HAP-1 (cell line): ENCODE measurements at places on chromosomes 5 and 9.

- DNase-seq: no peak
Measured at GRCh38 chr5:52748590-52748989, 39.1 kb upstream of the ITGA1 start.

DNA sequence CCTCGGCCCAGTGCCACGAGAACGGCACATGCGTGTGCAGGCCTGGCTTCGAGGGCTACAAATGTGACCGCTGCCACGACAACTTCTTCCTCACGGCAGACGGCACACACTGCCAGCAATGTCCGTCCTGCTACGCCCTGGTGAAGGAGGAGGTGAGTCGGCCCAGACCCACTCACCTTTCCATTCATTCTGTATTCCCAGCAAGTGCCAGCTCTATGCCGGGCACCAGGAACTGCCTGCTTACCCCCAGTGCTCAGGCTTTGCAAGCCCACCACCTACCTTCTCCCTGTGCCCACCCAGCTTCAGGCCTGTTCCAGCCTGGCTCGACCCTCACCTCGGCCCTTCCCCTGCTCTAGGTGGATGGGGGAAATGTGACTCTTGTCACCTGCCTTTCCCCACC, 26.6 kb upstream of the AIF1L start:
- no peak for DNase-seq

- no peak for DNase-seq
Measured at GRCh38 chr5:166581826-166582225, 1709.6 kb upstream of the WWC1 start.

GRCh38 chr5:108655750-108656450, 91.8 kb upstream of the FER start:
- peak; percentile 37 for DNase-seq

DNA sequence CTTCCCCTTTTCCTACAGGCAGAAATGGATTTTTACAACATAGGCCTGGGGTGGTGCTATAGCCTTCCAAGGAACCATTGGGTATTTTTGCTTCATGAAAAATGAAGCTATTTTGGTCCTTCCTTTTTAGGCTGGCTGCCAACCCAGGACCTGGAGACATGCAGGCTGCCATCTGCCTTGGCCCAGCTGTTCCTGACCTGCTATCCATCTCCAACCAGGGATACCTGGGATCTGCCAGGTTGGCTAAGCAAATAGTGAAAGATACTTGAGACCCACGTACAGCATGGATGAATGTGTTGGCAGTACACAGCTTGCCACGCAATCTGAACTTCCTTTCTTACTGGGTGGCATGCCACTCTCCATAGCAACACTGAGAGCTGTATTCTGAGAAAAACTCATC, 31.1 kb downstream of the MRPS27 start:
- no peak for DNase-seq

DNA sequence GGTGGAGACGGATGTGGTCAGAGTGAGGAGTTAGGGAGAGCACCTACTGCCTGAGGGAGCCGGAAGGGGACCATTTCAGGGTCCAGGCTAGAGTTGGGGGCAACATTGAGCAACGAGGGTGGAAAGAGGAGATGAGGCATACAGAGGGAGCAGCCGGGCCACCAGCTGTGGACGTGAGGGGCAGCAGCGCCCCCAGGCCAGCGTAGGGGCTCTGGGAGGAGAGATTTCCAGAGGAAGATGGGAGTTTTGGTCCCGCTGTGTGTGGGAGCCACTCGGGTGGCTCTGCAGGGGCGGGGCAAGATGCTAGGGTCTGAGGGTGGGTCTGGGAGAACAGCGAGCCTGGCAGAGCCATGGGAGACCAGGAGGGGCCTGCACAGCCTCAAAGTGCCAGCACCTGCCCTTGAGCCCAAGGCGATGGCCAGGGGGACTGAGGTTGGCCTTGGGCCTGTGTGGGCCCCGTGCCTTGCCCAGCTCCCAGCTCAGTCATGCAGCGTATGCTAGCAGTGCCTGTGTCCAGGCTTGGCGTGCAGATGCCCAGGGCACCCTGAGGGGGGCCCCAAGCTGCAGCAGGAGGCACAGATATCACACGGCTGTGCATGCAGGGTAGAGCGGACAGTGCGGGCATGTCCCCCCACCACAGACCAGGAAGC, 80.5 kb upstream of the PPP1R26 start:
- no peak for DNase-seq

- DNase-seq: no peak
Measured at GRCh38 chr5:139652788-139653241, 4.7 kb downstream of the CXXC5 start.

DNA sequence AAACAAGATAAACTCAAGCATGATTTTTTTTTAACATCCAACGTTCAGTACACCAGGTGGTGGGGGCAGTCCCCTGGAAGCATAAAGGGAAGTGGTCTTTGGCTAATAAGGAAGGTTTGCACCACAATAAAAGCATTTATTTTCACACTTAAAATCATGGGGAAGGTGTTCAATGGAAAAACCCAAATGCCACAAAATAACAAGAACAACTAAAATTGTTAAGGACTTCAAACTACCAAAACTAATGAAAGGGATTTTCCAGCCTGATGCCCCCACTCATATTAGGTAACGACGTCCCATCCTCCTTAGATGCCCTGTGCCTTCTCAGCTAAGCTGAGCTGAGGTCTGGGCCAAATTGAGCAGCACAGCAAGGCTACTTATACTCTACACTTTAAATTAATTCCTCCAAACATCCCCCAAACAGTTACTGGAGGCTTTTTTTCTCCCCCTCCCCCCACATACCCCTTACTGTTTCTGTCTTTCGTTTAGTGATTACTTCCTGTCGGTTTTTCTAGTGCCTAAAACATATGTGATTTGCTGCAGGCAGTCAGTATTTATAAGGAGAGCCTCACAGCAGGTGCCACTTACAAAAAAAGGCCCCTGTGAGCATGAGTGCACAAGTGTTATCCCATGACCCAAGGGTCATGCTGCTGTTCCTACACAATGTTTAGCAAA, 259.7 kb upstream of the ZNF608 start:
- no peak for DNase-seq

- DNase-seq: no peak
Measured at GRCh38 chr5:35363387-35363965, 133.2 kb upstream of the PRLR start.

GRCh38 chr5:173331956-173332479, 3.8 kb upstream of the STC2 start:
- peak; percentile 63 for DNase-seq

DNA sequence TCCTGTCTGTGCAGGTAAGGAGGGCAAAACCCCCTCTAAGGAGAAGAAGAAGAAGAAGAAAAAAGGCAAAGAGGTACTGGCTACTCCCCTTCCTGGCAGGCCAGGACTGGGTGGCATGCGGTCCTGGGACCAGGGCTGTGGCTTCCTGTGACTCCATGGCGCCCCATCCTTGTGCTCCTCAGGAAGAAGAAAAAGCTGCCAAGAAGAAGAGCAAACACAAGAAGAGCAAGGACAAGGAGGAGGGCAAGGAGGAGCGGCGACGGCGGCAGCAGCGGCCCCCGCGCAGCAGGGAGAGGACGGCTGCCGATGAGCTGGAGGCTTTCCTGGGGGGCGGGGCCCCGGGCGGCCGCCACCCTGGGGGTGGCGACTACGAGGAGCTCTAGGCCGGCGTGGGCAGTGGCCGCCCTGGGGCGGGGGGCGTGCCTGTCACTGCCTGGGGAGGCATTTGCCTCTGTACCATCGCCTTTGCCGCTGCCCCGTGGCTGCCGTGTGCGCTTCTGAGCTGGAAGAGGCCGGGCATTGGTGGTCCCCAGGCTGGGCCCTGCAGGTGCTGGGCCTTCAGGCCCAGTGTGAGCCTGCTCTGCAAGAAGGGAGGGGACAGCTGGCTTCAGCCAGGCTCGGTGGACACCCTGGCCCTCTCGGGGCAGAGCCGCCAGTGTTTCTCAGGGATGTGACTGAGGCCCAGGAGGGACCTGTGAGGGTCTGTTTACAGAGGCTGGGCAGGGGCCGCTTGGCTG, 2.0 kb upstream of the AJM1 start:
- DNase-seq: peak; percentile 45

DNA sequence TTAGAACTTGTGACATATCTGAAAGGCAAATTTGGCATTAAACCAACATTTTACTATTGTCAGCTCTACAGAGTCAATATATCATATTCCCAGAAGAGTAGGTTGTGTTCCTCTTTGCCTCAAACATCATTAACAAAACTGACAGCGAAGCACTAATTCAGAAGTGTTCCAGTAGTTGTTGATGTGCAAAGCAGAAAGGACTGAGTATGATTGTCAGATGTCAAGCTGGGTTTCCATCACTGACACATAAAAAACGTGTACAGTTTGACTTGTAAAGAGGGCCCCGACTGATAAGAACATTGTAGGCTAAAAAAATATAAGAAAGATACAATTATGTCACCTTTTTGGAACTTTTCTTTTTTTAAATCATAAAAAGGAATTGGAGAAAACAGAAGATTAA, 101.5 kb upstream of the ZNF608 start:
- no peak for DNase-seq

GRCh38 chr9:117302487-117302886, 112.4 kb downstream of the ASTN2 start:
- DNase-seq: no peak

DNA sequence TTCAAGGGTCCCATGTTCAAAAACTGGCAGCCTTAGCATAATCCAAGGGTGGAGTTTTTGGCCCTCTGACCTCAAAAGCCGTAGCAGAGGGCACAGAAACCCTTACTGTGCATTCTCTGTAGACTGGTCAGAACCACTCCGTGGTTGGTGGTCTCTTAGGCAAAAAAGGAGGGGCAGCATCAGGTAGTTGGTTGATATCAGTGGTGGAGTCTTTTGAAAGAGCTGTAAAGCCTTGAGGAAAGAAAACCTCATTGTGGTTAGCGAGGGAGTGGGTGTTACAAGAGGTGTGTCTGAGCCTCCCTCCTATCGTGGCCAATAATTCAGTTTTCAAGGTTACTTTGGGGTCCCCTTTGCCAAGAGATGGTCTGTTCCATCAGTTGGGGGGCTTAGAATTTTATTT, 40.9 kb downstream of the ARHGEF28 start:
- DNase-seq: no peak

DNA sequence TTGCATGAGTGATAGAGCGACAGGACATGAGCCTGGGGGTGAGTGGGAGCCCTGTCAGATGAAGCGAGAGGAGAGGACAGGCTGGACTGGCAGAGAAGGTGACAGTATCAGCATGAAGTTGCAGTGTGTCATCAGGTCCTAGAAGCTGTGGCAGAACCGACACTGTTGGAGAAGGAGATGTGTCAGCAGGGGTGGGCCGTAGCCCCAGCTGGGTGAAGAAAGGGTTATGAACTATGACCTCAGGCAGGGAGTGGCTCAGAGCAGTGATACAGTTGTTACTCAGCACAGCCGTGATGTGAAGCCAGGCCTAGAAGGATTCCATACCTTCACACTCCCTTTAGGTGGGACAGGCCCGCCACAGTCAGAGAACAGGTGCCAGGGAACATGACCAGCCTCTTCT, 7.6 kb downstream of the PCYOX1L start:
- DNase-seq: no peak

- DNase-seq: no peak
Measured at GRCh38 chr5:111859533-111860270, 102.7 kb upstream of the NREP start.

- DNase-seq: no peak
Measured at GRCh38 chr5:138605254-138605972, 30.2 kb upstream of the HSPA9 start.

- no peak for DNase-seq
Measured at GRCh38 chr9:22053178-22053577, 44.1 kb upstream of the CDKN2B start.

GRCh38 chr9:130862217-130862616, 27.2 kb downstream of the ABL1 start:
- DNase-seq: no peak

DNA sequence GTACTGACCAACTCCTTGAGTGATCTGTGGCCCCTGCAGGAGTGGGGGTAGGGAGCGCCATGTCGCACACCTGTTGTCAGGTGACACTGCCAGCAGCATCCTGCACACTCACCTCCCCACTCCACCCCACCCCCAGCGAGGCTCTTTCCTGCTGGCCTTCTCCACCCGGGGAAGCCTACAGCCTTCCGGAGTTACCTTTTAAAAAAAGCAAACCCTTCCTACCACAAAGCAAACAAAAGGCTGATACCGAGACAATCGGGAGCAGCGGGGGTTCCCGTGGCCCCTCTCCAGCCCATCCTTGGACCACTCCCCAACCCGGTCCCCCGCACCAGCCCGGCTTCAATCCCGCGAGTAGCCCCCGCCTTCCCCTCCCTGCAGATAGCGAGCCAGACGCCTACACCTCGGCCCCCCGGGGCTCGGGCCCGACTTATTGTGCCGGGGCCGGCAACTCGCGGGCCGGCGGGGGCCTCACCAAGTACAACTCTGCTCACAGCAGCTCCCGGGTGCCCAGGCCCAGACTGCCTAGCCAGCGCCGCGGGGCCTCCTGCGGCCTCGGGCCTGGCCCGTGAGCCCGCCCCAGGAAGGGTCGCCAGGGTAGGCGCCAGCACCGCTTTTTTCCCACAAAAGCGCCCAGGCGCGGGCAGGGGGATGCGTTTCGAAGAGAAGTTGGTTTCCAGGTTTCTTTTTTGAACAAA, 724 bp downstream of the MACROH2A1 start:
- DNase-seq: no peak

- DNase-seq: no peak
Measured at GRCh38 chr9:107216329-107216728, 66.8 kb upstream of the RAD23B start.

- no peak for DNase-seq
Measured at GRCh38 chr5:112346411-112347044, 72.5 kb downstream of the EPB41L4A start.
